GM18507 (cell line): ENCODE measurements at places on chromosomes 1 and 21.

DNA sequence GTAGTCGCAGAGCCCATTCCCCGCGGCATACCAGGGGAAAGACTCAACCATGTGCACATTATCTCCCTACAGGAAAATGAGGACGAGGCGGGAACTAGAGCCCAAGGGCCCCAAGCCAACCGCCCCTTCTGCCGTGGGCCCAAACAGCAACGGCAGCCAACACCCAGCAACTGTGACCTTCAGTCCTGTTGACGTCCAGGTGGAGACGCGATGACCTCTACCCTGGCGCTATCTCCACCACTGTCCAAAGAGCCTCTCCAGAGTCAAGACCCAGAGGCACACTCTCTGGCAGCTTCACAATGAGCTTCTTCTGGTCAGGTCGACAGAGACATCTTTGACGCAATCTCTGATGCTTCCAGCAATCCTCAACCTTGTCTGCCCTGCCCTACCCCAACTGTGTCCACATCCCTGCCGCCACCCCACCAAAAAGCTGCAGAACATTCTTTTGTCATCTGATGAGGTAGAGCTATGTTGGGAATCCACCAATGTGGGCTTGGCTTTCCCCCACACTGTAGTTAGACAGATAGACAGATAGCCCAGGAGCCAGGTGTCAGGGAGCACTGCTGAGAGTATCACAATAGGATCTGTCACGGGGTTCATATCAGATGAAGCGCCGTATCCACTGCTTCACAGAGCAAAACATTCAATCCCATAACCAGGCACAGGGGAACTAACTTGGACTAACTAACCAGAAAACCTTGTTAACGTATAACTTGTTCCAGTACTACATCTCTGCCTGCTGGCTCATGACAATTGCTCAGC is 37.4 kb upstream of the SRRM1 start:
- DNase-seq = no peak

DNA sequence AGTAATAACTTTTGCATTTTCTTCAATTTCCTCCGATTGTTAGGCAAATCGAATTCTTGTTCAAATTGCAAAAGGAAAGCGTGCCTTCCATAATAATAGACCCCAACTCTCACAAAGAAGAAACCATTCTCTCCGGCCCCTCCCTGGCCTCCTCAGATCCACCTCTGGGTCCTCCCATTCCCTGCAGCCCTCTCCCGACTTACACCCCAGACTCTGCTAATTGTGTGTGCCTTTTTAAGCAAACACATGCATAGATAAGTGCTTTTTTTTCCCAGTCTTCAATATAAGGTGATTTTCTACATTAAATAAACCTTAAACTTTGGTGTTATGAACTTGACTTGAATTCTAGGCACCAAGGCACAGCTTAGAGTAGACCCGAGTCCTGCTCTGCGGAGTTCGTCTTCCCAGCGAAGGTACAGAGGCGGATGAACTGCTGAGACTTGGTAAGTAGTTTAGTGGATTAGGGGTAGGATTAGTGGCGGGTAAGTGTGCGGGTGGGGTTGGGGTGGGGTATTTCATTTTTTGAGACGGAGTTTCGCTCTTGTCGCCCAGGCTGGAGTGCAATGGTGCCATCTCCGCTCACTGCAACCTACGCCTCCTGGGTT is 1.5 kb downstream of the L1TD1 start:
- no peak for DNase-seq

GRCh38 chr1:115524236-115524635 is 117.5 kb upstream of the VANGL1 start:
- no peak for DNase-seq

DNA sequence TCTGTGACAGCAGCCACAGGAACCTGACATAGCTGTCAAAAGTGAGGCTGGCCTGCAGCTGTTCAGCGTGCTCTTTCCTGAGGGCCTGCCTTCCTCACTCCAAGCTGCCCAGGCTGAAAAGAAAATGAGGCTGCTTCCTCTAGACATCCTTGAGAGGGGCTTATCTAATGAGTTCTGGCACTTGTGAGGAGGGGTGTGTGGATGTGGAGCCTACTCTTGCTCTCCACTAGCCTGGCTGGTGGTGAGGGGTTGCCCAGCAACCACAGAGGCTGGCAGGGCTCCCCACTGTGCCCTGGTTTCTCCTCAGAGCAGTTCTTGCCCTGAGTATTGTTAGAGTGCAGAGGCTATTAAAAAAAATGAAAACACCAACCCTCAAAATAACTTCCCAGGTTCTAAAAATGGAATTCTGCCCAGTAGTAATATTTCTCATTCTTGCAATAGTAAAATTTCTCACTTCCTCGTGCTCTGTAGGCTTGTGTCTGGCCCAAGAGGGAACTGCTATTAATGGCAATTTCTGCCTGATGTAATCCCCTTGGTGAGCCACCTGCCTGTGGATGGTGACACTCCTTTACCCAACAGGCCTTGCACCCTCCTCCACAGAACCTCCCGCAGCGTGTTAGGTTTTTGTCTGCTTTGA is 52.6 kb upstream of the EPS8L3 start:
- peak; percentile 51 for DNase-seq

DNA sequence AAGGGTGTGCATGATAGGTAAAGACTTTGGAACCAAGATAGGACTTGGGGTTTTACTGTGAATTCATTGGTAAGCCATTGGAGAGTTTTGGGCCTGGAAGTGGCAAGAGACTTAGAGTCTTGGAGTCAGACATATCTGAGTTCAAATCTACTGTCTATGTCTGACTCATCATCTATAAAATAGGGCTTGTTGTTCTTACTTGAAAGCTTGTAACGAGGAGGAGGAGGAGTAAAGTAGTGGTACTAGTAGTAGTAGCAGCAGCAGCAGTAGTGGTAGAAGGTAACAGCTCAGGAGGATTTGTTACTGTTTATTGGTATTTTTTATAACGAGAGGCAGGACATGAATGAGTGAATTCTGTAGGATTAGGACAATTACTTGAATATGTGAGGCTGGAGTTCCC is 62.7 kb downstream of the CACHD1 start:
- no peak for DNase-seq
